Kidney epithelial cell (primary cell): ENCODE measurements at places on chromosomes 7 and 10. TPM values are rescaled to one million over a fixed set of nuclear protein-coding genes. Genes with fewer than 3 reads are reported as not detected.

XRCC2 gene
- 2.1 and 3.2 TPM in 2 replicates for total RNA-seq

DNA sequence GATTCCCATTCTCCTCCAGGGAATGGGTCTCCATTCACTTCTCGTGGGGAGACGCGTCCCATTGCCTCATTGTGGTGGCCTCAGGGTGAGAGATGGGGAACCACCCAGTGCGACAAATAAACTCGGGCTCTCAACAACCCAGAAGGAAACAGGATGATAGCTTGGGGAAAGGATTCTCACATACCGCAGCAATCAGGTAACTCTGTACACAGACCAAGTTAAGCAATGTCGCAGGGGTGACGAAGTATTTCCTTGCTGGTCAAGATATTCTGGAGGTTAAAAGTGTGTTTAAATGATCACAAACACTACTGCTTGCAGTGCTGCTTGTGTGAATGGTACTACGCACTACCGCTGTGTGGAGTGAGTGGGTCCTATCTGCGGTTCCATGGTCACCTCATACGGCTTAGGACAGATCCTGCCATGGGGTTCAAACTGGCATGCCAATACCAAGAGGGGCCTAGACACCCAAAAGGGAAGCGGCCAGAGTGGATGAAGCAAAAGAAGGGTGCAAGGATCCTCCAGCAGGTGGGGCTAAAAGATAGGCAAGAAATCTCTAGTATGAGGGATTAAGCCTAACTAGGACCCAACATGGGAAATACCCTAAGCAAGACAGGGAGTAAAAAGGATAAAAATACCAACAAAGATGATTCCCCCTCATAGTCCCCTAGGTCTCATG lies 143.8 kb upstream of the TMEM106B start:
- no peak for DNase-seq

GRCh38 chr7:50479743-50480517 lies 29.8 kb upstream of the FIGNL1 start:
- DNase-seq = no peak

DNA sequence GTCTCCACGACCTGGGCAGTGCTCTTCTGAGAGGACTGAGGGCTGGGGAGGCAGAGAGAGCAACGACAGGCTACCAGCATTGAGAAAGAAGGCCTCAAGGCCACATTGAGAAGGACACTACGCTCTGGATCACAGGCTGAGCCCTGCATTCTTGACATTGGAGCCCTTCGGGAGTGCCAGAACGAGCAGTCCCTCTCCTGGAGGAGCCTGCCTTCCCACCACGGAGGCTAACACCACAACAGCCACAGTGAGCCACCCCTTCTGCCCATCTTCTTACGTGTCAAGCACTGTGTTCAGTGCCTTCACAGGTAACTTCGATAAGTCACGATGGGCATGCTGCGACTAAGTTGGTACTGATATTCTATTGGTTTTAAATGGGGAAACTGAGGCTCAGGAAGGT lies 267.8 kb downstream of the RPS24 start:
- DNase-seq = no peak

- no peak for DNase-seq
Measured at GRCh38 chr7:106169821-106170610, 57.9 kb upstream of the SYPL1 start.

GRCh38 chr10:118332948-118333710 lies 9.0 kb downstream of the FAM204A start:
- no peak for DNase-seq

DNA sequence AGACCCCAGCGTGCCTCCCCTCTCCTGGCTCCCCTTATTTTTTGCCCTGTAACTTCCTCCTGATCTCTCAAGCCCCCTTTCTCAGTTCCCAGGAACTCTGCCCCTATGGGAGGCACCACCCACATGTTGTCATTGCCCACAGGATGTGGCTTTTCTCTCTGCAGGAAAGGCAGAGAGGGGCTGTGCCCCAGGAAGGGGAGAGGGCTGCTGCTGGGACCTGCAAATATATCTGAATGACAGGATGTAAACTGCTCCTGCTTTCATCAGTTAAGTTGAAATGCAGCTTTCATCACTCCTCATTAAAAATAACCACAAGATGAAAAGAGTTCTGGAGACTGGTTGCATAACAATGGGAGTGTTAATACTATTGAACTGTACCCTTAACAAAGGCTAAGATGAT lies 103.3 kb downstream of the CLEC2L start:
- no peak for DNase-seq

- no peak for DNase-seq
Measured at GRCh38 chr10:71472912-71473311, 76.2 kb downstream of the CDH23 start.
